Stimulated activated CD8-positive, alpha-beta memory T cell treated with anti-CD3 and anti-CD28 coated beads, Interleukin-4, amount 100 ng/mL, for 1 hour (primary cell): ENCODE measurements at places on chromosomes 1 and 21.

DNA sequence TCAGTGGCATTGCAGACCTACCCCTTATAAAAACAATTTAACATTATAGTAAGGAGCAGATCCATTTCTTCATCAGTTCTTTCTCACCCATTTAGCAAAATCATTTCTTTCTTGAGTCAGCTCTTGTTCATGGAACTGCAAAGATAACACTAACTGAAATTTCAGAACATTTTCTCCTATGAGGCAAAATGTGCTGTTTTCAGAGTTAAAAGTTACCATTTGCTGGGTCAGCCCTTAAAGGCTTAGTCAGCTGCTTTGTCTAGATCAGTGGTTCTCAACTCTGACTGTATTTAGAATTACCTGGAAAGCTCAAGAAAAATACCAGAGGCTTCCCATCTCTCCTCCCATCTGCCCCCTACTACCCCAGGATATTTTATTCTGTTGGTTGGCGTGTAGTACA, 12.2 kb downstream of the METTL13 start:
- no peak for DNase-seq

GRCh38 chr1:53639996-53640700, 98.8 kb downstream of the GLIS1 start:
- DNase-seq: no peak

GRCh38 chr1:58999676-59000075, 215.8 kb upstream of the JUN start:
- DNase-seq: no peak

DNA sequence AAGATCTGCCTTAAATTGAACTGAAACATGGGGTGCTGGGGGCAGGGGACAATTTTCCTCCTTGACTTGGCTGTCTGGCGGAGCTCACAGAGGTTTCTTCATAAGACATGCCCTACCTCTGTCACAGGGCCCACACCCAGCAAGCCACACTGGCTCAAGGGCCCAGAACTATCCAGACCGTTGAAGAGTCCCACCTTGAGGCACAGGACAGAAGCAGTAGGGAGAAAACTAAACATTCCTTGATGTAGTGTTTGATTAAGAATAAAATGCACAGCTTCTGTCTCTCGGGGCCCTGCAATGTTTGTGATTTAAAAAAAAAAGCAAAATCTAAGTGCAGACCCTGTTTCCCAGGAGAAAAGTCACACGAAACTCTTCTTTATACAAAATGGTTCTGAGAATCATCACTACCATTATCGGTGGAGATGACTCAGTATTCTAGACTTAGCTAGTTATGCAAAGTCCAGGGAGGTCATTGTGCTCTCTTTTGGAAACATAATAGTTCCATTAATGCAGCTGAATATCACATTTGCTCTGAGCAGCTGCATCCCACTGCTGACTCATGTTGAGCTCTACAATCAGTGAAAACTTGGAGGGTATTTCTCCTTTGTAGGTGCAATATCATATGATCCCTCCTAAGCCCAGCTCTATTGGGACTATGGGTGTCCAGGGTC, 53.6 kb upstream of the DIRAS3 start:
- no peak for DNase-seq

DNA sequence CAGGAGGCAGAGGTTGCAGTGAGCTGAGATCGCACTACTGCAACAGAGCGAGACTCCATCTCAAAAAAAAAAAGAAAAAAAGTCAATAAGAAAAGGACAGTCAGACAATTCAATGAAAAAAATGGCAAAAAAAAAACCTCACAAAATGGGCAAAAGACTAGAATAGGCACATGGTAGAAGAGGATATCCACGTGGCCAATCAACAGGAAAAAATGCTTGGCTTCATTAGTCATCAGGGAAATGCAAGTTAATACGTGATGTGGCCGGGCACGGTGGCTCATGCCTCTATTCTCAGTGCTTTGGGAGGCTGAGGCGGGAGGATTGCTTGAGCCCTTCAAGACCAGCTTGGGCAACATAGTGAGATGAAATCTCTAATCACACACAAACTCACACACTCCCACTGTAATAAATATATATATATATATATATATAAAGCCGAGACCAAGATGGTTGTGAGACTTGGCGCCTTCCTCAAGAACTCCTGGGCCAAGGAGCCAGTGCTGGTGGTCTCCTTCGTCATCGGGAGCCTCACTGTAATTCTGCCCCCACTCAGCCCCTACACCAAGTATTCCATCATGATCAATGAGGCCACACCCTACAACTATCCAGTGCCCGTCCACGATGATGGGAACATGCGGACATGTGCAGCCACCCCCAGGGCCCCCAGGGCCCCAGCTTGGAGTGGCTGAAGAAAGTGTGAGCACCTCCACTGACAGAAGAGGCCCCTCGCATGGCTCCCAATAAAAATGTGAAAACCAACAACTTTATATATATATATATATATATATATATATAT, 22.9 kb upstream of the LEFTY2 start:
- no peak for DNase-seq

GRCh38 chr1:208004851-208005250, 93.9 kb upstream of the CD34 start:
- no peak for DNase-seq

GRCh38 chr1:111517469-111518225, 14.2 kb upstream of the ADORA3 start:
- DNase-seq: no peak

DNA sequence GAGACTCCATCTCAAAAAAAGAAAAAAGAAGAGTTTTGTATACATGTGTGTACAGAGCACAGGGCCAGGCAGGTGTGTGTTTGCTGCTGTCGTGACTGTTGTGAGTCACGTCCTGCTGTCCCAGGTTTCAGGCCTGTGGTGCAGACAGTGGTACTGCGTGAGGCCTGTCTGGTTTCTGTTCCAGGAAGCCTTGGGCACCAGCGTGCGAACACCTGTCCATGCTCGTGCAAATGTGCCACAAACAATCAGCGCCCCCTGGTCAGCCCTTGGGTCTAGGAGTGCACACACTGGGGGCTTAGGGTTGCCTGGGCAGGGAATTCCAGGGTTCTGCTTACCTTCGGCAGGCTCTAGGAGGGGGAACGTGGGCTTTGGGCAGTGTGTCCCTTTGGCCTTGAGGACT, 16.9 kb downstream of the GPR157 start:
- no peak for DNase-seq

DNA sequence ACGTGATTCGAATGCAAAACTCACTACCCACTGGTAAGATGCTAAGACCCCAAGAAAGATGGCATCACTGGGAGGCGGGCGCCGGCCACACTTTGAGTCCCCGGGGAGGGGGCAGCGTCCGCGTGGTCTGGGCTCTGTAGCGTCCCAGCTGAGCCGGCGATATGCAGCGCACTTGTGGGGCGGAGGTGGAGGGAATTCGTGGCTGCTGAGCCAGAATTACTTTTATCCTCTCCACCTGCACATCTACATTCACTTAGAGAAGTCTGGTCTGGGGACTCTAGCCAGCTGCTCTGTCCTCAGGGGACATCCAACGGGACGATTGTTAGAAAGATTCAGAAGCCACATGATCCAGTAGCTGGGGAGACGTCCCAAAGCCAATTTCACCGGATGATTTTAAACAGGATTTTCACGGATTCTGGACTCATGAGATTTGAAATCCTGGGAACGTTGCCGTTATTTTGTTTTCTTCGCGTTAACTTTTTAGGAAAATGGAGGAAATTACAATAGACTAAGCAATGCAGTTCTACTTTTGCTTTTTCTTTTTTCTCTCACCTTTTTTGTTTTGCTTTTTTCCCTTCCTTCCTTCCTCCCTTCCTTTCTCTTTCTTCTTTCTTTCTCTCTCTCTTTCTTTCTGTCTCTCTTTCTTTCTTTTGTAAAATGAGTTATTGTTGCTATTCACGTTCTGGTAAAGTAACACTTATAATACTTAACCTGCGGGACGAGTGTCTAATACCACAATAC, 1.3 kb downstream of the JAM2 start:
- no peak for DNase-seq

- no peak for DNase-seq
Observed at GRCh38 chr1:232511172-232511571, 118.8 kb downstream of the SIPA1L2 start.

DNA sequence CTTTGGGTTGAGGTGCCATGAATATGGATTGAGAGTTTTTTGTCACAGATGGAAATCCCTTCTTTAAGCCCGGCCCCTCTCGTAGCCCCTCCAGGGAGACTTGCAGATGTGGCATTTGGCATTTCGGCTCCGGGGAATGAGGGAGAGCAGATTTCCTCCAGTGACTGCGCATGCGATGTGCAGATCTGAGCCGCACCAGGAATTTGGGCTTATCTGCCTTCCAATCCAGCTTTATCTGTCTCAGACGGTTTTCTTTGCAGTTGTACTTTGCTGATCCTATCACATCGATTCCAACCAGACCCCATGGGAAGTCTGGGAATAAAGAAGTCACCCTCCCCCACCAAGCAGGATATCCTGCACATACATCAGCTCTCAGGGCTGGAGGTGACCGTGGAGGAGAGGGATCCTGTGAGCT, 11.7 kb downstream of the KIF26B start:
- DNase-seq: no peak

DNA sequence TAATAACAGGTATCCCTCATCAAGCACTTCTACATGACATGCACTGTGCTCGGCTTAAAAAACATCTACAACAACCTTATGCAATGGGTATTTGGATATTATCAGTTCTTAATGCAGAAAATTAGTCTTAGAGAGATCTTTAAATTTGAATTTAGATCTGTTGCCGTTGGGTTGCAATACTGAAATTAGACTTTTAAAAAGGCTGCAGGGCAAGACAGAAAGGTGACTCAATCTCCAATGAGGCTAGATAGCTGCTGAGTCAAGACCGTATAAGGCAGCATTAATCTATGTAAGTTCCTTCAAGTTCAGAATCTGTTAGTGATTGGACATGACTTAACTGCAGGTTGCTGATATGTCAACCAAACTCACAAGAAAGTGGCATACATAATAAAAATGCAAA, 37.3 kb downstream of the OLFM3 start:
- no peak for DNase-seq

DNA sequence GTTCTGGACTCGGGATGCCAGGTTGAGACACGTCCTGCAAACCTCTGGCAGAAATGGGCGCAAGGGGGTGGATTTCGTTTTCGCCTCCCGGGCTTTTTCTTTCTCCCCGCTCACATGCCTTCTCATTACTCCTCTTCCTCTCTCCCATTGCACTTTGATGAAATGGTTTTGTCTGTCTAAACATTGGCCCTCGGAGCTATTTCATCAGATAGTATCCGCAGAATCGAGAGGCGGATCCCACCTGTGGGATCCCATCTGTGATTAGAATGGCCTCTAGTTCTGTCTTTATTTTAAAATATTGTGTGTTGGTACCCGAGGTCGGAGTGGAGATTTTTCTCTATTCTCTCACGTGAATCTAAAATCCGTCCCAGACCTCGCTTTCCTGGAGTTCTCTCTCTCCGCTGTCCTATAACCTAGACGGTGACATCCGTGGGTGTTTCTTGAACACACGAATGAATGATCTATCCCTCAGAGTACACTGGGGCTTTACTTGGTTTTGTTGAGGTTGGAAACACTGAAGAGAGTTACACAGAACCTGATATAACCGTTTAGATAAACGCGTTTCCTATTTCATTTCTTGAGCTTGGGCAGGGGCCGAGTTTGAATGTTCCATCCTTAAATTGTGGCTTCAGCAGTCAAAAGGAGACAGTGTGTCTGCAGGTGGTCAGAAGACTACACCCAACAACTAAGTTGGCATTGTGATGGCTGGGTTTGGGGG, 2.0 kb downstream of the EDARADD start:
- DNase-seq: no peak

DNA sequence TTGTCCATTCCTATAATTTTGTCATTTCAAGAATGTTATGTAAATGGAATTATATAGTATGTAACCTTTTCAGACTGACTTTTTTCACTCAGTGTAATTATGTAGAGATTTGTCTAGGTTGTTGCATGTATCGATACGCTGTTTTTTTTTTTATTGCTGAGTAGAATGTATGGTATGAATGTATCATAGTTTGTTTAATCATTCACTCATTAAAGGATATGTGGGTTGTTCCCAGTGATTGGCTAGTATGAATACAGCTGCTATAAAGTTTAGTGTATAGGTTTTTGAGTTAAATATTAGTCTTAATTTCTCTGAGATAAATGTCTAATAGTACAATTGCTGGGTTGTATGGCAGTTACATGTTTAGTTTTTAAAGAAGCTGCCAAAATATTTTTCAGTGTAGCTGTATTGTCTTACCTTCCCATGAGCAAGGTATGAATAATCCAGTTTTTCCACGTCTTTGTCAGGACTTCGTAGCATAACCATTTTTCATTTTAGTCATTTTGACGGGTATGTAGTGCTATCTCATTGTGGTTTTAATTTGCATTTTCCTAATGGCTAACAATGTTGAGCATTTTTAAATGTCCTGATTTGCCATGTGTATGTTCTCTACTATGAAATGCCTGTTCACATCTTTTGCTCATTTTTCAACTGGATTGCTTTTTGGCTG, 22.4 kb downstream of the CASQ2 start:
- DNase-seq: no peak
